NCI-H526 (cell line): ENCODE measurements at places on chromosomes 2 and 18.

DNA sequence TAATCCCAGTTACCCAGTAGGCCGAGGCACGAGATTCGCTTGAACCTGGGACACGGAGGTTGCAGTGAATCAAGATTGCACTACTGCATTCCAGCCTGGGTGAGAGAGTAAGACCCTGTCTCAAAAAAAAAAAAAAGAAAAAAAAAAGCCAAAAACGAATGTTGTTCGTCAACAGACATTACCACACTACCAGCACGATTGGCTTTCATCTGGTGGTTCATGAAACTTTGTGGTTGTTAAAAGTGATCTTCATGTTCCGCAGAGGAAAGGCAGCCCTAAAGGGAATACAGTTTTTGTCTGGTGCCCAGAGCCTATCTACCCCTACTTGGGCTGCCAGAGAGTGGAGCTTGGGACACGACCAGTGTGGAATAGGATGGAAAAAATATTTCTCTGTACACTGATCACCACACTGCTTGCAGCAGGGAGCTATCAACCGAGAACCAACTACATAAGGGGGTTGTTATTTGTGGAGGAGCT, 13.6 kb upstream of the CXCR4 start:
- DNase-seq: no peak

- peak; percentile 21 for DNase-seq
Measured at GRCh38 chr2:150370561-150370960, 116.9 kb downstream of the RND3 start.

GRCh38 chr2:238024986-238025385, 35.8 kb upstream of the SCLY start:
- DNase-seq: no peak

- DNase-seq: no peak
Measured at GRCh38 chr18:63321291-63321690, 1.7 kb upstream of the BCL2 start.

DNA sequence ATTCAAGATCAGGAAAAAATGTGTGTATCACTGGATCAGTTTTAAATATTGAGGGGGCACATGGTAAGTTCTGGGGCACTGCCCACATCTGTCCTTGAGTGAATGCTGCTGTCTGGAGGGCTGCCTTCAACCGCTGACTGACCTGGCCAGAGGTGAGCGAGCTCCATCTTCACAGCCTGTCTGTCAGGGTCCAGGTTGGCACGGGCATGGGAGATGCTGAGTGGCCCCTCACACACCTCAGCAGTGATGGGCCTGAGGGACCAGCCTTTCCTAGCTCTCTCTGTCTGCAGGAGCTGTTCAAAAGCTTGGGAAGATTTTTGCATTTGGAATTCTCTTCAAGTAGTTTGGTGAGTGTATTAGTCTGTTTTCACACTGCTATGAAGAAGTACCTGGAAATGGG, 114.8 kb upstream of the ALKAL2 start:
- DNase-seq: no peak

DNA sequence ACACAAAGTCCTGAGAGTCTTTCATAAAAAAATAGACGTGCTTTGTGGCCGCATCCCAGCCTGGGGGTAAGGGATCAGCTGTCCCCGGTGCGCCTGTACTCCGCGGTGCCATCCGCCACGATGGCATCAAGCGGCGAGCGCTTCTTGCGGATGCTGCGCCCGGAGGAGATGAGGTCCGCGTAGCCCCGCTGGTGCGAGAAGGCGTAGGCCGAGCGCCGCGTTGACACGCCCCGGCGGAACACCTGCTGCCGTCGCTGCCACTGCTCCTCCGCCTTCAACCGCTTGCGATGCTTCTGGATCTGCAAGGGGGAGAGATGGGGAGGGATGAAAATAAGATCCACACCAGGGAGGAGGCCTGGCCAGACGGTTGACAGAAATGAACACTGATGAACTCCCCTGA, 26.8 kb upstream of the NARS1 start:
- no peak for DNase-seq

- DNase-seq: no peak
Measured at GRCh38 chr18:48835119-48835518, 115.6 kb downstream of the SMAD7 start.

DNA sequence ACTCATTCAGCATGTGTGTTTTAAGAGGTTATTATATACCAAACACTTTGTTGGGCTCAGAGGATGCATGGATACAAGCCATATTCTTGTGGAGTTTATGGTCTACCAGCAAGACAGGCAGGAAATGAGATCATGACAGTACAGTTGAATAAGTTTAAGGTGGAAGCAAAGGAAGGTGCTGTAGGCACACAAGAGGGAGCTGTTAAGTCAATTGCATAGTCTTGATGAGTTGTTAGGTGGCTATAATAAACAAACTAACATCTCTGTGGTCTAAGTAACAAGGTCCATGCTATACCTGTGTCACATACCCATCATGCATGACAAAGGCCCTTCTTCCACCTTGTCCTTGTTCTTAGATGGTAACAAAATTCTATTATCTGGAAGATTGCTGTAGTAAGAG, 538.3 kb downstream of the CNTNAP5 start:
- no peak for DNase-seq

DNA sequence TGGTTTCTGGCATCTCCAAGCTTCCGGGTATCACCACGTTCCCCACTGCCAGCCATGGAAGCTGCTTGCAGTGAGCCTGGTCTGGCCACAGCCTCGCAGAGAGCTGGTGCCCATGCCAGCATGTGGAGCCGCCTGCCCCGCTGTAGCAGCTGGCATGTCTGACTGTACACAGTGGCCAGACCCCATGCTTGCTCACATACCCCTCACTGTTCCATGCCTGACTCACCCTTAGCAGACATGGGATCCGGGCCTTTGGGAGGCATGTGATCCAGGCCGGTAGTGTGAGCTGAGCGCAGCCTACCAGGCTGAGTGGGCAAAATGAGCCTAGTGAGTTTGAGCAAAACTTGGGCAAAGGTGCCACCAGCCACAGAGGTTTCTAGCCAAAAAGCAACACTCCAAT, 18.8 kb upstream of the RPRD1A start:
- no peak for DNase-seq

DNA sequence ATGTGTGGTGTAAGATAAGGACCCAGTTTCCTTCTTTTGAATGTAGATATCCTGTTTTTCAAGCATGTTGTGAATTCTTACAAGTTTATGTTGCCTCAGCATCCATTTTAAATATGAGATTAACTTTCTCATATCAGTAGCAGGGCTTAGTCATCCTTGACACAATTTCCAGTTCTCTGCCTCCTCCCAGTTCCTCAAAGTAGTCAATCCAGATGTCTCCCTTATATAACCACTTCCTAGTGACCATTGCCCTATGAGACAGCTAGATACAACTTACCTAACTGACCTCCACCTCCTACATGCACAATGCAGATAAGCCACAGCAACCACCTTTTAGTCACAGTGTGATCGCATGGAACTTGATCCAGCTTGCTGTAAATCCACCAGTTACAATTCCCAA, 269.2 kb upstream of the ZNF521 start:
- DNase-seq: no peak

GRCh38 chr2:196988639-196989038, 62.1 kb upstream of the PGAP1 start:
- peak; percentile 33 for DNase-seq

GRCh38 chr18:51251625-51252024, 54.1 kb upstream of the MEX3C start:
- no peak for DNase-seq

GRCh38 chr18:70425236-70425635, 136.4 kb downstream of the SOCS6 start:
- no peak for DNase-seq

DNA sequence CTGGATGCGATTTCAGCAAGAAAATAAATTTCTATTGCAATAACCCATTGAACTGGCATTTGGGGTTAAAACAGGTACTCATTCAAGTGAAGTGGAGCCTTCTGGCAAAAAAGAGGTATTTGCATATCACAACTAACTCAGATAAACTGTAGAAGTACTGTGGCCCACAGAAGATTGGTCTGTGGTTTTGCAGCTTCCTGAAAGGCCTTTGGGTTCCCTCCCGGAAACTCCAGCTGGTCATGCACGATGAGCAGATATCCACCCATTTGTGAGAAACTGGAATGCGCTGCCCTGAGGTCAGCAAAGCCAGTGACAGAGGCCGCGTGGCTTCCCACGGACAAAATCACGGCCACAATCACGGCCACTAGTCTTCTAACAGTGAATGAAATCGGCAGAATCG, 106.3 kb downstream of the EPHA4 start:
- peak; percentile 23 for DNase-seq

DNA sequence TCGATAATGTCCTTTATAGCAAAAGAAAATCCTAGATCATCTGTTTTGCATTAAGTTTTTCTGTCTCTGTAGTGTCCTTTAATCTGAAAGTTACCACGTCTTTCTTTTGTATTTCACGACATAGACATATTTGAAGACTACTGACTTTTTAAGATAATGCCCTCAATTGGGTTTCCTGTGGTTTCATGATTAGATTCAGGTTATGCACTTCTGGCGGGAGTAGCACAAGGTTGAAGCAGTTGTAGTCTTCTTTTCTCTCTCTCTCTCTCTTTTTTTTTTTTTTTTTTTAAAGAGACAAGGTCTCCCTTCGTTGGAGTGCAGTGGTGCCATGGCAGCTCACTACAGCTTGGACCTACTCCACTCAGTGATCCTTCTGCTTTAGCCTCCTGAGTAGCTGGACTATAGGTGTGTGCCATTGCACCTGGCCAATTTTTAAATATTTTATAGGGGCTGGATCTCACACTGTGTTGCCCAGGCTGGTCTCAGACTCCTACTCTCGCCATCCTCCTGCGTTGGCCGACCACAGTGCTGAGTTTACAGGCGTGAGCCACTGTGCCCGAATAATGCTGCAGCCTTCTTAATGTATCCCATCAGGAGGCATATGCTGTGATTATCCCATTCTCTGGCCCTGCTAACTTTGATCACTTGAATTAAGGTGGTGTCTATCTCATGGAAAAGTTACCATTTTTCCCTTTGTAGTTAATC, 3.9 kb downstream of the INPP4A start:
- DNase-seq: no peak

DNA sequence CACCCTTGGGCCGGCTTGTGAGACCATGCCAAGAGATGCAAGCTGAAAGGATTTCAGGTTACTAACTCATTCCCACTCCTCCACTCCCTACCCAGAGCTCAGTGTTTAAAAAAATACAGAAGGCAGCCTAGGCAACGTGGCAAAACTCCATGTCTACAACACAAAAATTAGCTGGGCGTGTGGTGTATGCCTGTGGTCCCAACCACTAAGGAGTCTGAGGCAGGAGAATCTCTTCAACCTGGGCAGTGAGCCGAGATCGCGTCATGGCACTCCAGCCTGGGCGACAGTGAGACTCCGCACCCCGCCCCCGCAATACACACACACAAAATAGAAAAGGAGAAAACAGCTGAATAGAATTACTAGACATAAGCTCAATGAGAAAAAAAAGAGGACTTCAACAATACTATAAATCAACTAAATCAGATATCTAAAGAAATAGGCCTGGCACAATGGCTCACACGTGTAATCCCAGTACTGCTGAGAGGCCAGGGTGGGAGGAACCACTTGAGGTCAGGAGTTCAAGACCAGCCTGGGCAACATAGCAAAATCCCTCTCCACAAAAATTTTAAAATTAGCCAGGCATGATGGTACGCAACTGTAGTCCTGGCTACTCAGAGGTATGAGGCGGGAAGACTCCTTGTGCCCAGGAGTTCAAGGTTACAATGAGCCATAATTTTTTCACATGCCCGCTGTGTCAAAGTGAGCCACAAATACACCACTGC, 10.1 kb downstream of the IWS1 start:
- no peak for DNase-seq

GRCh38 chr2:232492236-232492848, 4.7 kb upstream of the ECEL1 start:
- no peak for DNase-seq

DNA sequence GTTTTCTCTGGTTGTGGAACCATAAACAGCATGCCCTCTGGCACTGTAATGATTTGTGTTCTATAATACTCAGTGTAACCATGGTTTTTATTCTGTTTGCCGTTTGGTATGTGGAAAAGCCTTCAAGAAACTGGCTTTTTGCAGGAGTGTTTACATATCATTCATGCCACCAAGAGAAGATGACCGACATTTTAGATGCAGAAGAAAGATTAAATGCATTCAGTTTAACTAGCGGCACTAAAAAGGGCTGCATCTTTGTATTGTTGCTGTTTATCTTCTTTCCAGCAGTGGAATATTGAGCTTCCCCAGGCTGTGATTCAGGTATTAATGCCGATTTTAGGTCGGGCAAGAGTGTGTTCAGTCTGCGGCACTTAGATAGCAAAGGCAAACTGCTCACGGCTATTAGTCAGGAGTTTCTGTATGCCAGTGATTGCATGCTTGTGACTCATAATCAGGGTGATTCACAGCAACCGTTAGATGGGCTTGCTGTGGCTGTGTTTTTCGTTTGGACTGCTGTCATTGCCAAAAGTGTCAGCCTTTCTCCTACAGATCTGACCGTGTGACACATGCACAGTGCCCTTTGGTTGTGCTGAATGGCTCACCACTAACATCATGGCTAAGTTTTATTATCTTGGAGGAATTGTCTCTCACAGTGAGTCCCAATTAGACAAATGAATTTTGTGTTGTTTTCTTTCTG, 479.7 kb downstream of the PARD3B start:
- no peak for DNase-seq

DNA sequence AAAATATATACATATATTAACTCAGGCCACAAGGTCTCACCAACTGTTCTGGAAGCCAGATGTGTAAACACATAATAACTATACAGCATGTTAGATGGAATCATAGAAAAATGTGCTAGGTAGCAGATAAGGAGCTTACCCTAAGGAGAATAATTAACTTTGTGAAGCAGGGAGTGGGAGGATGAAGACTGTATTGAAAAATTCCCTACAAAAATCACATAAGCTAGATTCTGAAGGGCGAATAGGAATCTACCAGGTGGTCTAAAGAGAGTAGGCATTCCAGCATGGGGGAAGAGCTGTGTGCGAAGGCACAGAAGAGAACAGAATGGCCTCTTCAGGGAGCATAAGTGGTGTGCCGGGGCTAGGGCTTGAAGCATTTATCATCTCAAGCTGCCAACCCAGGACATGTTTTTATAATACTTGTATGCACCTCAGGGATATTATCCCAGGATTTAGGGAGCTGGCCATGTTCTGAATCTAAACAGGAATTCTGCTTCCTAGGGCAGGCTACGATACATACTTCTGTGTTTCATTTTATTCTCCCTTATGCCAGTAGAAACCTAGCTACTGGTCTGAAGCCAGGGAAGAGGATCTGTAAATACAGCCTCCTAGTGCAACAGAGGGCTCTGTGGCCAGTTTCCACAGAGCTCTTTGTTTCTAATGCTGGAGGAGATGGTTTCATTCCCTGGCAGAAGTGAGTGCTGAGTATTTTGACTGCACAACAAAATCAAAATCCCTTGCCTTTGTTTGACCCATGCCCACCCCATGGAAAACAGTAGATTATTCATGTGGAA, 56.7 kb downstream of the NEMP2 start:
- DNase-seq: no peak
